Central memory CD4-positive, alpha-beta T cell (primary cell): ENCODE measurements at places on chromosomes 3 and 15.

DNA sequence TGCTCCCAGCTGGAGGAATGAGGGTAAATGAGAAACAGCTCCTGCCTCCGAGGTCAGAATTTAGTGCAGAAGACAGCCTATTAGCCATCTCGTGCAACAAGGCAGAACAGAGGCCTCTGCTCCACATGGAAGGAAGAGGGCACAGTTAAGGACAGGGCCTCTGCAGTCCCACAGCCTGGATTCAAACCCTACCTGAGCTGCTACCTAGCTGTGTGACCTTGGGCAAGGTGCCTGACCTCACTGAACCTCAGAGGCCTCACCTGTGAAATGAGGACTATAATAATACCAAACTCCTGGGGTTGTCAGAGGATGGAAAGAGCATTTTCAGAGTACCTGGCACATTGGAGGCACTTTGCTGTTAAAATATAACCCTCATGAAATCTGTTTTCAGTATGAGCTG lies 285.7 kb upstream of the CTNNB1 start:
- no peak for DNase-seq

- no peak for DNase-seq
Measured at GRCh38 chr15:69781411-69782125, 316.1 kb downstream of the TLE3 start.

DNA sequence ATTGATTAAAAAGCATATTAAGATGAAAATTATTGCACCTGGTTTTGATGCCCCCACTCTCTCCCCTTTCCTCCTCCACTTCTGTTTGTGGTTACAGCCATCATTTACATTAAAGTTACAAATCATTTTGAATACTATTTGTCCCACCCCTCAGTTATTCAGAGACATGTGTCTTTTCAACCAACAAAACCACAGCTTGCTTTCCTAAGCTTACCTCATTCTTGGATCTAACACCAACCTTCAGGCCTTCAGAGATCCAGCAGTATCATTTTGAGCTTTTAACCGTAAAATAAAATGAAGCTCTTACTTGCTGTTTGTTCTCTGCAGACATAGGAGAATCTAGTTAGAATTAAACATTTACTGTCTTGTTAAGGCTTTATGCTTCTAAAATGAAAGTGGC lies 4.7 kb downstream of the PXYLP1 start:
- DNase-seq = no peak

DNA sequence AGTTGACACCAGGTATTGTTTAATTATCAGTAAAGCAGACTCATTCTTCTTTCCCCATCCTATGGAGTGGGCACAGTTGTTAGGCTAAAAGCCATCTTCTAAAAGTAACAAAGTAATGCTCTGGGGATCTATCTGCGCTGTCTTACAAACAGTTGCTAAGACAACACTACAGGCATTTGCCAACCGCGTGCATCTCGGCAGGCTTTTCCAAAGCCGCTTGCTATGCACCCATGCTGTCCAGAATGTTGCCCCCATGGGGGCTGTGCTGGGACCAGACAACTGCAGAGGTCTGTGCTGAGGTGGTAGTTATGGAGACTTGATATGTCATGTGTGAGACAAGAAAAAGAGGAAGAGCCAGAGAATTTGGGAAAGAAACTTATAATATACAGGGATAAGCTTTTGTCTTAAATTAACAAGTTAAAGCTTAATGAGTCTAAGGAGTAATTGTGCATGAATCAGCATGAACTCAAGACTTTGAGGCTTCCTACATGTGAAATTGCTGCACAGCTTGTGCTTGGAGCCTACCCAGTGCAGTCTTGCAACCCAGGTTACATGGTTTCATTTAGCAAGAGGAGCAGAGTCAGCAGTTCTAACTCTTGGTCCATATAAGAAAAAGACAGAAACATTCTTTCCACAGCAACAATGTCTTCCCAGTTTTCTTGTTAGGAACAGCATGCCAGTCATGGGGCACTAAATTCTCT lies 38.9 kb upstream of the DCLK3 start:
- no peak for DNase-seq

GRCh38 chr3:54897028-54897711 lies 30.7 kb downstream of the LRTM1 start:
- DNase-seq = no peak

DNA sequence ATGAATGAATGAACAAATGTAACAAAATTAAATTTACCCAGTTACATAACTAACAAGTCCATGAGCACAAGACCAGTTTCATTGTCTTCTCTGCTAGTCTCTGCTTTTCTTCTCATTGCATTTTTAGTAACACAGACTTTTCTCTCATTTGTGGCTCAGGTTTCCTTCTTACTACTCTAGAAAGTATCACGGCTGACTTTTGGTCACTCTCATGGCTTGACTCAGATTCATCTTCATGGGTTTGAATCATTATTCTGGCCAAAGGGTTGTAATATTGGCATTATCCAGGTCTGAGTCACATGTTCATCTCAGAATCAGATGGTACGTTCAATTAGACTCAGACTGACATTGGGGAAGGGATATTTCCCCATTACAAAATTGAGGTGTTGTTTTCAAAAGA lies 121.5 kb upstream of the SATB1 start:
- no peak for DNase-seq

- DNase-seq = peak; percentile 45
Measured at GRCh38 chr15:70259028-70259424, 161.3 kb upstream of the TLE3 start.

DNA sequence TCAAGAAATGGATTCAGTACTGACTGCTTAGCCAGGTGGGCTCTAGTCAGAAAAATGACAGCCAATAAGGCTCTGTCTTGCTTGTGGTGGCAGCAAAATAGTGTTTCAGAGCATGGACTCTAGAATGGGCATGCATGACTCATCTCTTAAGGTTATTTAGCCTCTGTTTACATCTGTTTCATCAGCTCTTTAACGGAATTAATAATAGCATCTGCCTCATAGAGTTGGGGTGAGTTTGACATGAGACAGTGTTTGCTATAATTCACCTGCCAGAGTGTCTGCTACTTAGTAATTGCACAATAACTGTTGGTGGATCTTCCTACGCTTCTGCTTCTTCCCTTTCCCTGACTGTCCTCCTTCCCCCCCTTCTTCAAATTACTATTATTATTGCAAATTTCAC lies 350.4 kb upstream of the SEMA6D start:
- no peak for DNase-seq

DNA sequence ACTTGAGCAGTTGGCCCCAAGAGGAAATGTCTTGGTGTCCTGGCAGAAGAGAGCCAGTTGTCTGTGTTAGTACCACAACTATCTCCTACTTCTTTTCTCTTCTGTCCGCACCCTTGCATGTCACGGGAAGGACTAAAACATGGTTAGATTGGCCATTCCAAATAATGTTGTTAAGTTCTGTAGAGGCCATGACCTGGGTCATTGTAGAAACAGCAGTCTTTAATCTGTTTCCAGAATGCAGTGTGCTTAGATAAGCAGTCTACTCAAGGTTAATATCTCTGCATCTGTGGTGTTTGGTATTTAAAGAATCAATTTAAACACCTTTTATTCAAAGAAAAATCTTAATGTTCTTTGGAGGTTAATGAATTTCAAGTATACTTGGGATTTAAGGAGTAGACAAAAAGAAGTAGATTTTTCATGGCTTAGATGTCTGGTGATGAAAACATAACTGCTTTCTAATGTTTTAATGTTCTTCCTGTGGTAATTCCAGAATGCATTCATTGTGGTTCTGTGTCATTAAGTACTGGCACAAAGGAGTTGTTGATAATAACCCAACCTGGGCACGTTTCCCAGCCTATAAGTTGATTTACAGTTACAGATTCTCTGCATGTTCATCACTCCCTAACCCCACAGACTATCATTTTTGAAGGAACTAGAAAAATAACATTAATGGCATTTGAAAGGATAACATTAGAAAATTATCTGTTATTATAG lies 58.9 kb downstream of the TMEM108 start:
- no peak for DNase-seq

DNA sequence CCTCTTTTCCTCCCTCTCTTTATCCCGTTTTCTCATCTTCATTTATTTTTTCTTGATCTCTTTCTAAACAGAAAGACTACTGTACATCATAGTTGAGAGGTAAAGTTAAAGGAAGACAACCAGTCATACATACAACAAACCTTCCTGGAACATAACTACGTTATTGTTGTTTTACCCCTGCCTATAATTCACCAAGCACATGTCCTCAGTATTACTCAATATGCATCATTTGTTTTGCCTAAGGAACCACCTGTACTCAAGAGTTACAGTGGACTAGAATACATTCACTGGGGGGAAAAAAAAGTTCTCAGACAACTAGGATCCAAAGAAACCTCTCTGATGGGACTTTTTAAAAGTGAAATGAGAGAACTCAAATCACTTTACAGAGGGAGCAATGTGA lies 344.7 kb upstream of the RBMS3 start:
- DNase-seq = no peak

DNA sequence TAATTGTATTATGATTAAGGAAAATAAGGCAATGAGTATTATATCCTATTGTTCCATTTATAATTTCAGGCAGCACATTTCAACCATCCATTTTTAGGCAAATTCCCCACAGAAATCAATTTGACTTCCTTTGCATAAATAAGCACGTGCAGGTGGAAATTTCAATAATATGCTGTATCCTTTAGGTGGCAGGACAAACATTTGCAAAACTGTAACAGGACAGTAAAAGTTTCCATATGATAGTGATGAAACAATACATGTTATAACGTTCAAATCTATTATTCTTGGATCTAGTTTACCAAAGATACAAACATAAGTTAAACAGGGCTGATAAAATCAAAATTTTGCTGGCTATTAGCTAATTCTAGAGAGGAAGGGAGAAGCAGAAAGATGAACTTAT lies 8.5 kb downstream of the UACA start:
- DNase-seq = no peak

DNA sequence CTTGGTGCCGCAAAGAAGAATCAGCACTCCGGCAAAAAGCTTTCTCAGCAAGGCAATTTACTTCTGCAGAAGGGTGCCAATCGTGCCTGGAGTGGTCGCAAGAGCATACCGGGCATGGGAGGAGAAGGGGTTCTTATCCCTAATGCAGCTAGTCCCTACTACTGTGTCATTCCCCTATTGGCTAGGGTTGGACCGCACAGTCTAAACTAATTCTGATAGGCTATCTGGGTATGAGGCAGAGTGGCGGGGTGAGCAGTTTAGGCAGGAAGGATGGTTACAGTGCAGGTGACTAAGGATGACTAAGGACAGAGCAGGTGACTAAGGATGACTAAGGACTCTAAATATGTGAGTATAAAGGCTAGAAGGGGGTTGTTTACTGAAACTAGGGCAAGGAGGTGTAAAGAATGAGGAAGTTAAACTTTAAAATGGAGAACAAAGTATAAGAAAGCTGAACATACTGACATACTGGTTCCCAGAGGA lies 52.9 kb downstream of the PGBD4 start:
- no peak for DNase-seq

GRCh38 chr15:77186594-77187011 lies 115.7 kb upstream of the TSPAN3 start:
- no peak for DNase-seq

DNA sequence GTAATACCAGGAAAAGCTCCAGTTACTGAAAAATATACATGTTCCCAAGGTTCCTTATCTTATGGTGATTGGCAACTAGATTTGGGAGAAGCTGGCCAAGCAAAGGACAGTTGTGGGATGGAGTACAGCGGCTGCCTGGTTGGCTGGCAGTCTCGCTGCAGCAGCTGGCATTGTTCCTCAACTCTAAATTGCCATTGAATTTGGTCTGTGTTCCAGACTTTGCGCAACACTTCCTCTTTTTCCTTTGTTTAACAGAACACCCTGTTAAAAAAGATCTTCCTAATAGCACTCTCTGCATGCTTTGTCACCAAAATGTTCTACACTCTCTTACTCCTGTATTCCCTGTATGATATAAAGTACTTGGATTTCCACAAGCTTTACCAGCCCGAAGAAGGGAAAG lies 420.6 kb upstream of the RBMS3 start:
- DNase-seq = no peak

DNA sequence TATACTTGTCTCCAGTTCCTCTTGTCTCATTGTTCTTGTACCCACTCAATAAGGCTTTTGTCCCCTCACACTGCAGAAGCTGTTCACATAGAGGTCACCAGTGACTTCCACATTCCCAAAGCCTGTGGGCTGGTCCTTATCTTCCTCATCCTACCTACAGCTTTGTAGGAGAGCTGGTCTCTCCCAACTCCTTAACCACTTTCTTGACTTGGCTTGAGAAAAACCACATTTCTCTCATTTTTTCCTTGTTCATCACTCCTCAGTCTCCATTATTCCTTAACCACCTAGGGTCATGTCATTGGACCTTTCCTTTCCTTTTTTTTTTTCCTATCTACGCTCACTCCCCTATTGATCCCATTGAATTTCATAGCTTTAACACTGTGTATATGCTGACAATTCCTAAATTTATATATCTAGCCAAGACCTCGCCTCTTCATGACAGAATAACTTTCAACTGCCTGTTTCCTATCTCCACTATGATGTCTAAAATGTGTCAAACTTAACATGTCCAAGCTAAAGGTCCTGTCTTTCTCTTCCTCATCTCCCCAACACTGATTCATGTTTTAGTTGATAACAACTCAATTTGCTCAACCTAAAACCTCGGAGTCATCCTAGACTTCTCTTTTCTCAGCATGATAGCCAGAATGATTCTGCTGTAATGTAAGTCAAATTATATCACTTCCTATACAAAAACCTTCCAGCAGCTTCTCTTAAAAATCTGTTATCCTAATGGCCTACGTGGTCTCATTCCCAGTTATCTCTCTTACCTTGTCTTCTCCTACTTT lies 49.5 kb downstream of the CEP63 start:
- DNase-seq = no peak

DNA sequence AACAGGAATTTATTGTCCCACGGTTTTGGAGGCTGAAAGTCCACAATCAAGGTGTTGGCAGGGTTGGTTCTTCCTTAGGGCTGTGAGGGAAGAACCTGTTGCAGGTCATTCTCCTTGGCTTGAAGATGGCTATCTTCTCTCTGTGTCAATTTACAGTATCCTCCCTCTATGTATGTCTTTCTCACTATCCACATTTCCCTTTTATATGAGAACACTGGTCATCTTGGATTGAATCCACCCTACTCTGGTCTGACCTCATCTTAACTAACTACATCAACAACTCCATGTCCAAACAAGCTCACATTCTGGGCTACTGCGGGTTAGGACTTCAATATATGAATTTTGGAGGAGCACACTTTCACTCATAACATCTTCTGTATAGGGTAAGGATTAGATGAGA lies 61.9 kb downstream of the CLDN1 start:
- DNase-seq = no peak

DNA sequence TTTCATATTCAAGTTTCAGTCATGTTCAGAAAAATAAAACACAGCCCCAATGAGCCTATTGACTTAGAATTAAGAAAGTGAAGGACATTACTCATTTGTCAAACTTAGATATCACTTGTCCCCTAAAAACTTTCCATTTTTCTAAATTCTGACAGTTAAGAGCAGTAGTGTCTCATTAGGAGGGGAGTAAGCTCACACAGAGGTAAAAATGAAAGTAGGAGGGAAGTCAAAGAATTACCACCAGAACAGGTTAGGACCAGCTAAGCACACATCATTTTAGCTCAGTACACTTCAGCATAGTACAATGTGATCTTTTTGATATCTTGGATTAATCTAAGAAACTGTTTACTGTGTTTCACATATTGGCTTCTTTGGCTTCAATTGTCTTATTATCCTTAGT lies 64.3 kb downstream of the OSTN start:
- no peak for DNase-seq

GRCh38 chr3:127781411-127782001 lies 40.8 kb downstream of the MGLL start:
- no peak for DNase-seq
